Calu3 (cell line): ENCODE measurements at places on chromosomes 1 and 21.

GRCh38 chr1:87218618-87219017 lies 110.1 kb upstream of the LMO4 start:
- no peak for DNase-seq

GRCh38 chr1:907611-908451 lies 15.9 kb upstream of the SAMD11 start:
- DNase-seq: no peak

DNA sequence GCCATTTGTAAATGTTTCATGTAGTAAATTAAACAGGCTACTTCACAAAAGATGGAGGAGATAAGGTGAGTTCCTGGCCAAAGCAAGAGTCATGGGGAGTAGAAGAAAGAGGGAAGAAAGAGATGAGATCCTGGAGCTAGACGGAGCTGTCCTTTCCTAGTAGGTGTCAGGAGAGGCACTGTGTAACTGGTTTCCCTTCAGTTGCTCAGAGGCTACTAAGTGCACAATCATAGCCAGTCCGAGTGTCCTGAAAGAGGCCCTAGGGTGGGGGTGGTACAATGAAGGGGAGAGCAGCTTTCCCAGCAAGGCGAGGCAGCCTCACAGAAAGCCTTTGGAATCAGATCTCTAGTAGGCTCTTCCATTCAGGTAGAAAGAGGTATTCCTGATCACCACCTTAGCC lies 390.9 kb downstream of the KCNH1 start:
- no peak for DNase-seq

- no peak for DNase-seq
These were observed 2.9 kb downstream of the CD1B start for GRCh38 chr1:158328426-158328825.

GRCh38 chr1:234478152-234478480 lies 863 bp downstream of the TARBP1 start:
- peak; percentile 85 for DNase-seq

DNA sequence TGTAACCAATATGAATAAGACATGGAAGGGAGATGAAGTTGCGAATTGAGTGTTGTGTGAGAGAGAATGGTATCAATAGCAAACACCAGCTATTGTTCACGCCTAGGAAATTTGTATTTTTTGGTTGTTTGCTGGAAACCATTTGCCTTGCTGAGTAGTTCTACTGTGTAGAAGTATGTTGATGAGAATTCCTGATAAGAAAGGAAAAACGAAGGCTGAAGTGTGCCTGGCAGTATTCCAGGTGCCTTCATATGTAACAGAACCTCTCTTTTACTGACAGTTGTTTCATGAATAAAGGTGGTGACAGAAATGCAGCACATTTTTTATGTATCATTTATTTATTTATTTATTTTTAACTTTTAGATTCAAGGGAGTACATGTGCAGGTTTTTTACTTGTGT lies 79.5 kb downstream of the SDCCAG8 start:
- DNase-seq: no peak
